Left ventricle myocardium inferior (tissue), 1 donor: ENCODE measurements at places on chromosomes 4 and X. TPM values are rescaled to one million over a fixed set of nuclear protein-coding genes. Genes with fewer than 3 reads are reported as not detected.

Gene FUNDC2
- total RNA-seq, result 364 TPM

Gene CT45A1
- not detected for total RNA-seq

Gene FAM47A
- not detected for total RNA-seq

GRCh38 chr4:74543983-74544382 lies 99.0 kb downstream of the AREG start:
- H3K4me1 ChIP-seq, result peaks cover 22% of the 10 kb centered on the region
- H3K4me3 ChIP-seq, result no peak overlapping the region
- no peak overlapping the region for H3K27ac ChIP-seq
- no peaks in the 10 kb centered on the region for H3K36me3 ChIP-seq

DNA sequence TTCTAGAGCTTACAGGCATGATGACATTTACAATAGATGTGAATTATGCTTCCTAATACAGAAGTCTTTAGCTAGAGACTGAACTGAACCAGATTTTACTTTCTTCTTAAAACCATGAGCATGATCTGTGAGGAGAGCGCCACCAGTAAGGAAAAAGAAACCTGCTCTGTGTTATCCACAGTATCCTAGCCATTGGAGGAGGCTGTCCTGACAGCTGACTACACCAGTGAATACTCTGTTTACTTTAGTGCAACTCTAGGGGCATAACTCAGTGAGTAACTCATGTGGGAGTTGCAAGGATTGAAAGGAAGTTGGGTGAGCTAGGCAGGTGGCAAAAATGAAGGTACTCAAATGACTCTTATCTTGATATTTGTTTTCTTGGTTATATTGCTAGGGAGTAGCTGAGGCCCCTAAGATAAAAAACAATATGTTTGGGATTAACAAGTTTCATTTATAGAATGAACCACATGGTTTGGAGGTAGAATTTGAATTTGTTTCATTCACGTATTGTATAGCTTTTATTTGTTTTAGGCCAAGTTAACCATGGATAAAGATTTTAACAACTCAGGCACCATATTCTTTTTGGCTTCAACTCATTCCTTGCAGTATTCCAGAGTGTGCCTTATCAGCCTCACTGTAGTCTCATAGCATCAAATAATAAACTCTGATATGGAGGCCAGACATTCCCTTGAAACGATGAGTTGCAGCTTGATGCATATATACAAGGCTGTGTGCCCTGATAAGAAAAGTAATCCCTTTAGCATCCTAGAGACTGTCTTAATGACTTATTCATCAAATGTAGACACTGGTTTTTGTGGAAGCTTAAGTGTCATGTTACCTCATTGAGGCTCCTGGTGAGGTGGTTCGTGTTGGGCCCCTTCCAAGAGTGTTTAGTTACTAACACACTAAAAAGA lies 2.5 kb downstream of the BMP3 start:
- peaks cover 18% of the 10 kb centered on the region for H3K4me1 ChIP-seq
- H3K27me3 ChIP-seq, result peaks cover 80% of the 10 kb centered on the region
- H3K27ac ChIP-seq, result no peak overlapping the region
- H3K4me3 ChIP-seq, result no peak overlapping the region
